ENCODE measurements at places on chromosomes 12 and 14.

- no peak for DNase-seq
These were observed 83.3 kb upstream of the SLC38A4 start for GRCh38 chr12:46908936-46909635.

GRCh38 chr14:53599221-53599945, 357.2 kb downstream of the BMP4 start:
- no peak for DNase-seq

DNA sequence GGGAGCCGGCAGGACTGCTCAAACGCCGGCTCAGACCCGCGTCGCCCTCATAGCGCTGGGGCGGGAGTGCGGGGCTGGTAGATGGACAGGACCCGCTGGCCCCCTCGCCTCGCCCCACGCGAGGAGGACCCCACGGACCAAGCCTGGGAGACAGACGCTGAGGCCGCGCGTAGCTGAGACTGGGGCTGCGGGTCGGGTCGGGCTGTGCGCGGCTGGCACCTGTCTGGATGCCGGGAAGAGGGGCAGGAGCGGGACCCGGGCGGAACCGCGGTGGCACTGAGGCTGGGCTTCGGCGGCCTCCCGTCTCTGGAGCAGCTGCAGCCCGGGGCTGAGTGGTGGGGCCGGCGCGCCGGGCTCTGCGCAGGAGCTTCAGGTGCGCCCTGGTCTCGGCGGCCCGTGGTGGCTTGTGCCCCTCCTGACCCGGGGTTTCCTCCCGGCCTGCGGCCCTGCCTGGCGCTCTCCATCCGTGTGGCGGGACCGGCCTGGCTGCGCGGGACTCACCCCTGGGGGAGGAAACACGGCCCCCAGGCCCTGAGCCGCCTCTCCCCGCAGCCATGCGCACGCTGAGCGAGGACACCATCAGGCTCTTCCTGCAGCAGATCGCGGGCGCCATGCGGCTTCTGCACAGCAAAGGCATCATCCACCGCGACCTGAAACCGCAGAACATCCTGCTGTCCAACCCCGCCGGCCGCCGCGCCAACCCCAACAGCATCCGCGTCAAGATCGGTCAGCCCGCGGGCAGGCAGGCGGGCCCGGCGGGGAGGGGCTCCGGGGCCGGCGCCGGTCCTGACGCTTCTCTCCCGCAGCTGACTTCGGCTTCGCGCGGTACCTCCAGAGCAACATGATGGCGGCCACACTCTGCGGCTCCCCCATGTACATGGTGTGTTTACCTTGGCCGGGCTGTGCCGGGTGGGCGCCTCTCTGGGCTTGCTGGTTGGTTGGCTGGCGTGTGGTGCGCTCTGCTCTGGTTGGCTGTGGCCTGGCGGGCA, 14.0 kb downstream of the ULK1 start:
- no peak for DNase-seq

- DNase-seq = no peak
These were observed 5.9 kb upstream of the BHLHE41 start for GRCh38 chr12:26130728-26131127.

- no peak for DNase-seq
These were observed 163.9 kb upstream of the FRMD6 start for GRCh38 chr14:51487848-51488247.

- DNase-seq = no peak
These were observed 44.0 kb downstream of the PPHLN1 start for GRCh38 chr12:42370013-42370412.

GRCh38 chr12:65637774-65638173, 186.5 kb upstream of the HMGA2 start:
- DNase-seq = no peak

GRCh38 chr14:95664066-95664465, 22.2 kb upstream of the TCL1B start:
- no peak for DNase-seq

- no peak for DNase-seq
These were observed 45.6 kb upstream of the EGLN3 start for GRCh38 chr14:33996462-33996861.

DNA sequence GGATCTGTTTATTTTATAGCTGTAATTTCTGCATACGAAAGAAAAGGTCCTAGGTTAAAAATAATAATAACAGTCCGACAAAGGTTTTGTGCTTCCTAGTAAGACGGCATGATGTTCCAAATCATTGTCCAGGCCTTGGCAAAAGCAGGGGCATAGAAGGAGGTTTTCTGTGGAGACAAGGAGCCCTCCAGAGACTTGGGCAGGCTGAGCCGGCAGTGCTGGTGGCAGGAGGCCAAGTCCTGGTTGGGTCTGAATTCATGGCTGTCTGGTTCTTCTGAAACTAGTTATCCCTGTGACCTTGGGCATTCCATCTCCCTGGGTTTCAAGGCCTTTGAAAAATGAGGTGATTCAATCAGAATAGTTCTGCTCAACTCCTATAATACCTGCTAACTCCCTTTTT, 44.0 kb downstream of the KCNK13 start:
- DNase-seq = no peak

- DNase-seq = no peak
These were observed 19.4 kb upstream of the P2RX4 start for GRCh38 chr12:121190523-121191031.

DNA sequence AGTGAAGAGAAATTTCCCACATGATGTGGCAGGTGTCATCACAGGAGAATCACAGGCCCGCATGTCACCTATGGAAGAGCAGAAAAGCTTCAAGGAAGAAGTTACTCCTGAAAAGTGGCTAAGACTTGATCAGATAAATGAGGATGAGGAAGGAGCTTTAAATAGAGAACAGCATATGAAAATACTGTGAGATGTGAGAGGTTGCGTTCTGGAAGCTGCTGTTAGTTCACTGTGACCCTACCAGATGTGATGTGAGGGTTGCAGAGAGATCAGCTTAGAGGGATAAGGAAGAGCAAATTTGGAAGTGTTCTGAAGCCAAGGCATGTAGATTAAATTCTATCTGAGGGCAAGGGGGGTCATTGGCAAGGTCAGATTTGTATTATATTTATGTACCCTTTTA, 17.1 kb downstream of the ERP27 start:
- no peak for DNase-seq

GRCh38 chr12:62075870-62076269, 184.3 kb upstream of the USP15 start:
- DNase-seq = no peak

DNA sequence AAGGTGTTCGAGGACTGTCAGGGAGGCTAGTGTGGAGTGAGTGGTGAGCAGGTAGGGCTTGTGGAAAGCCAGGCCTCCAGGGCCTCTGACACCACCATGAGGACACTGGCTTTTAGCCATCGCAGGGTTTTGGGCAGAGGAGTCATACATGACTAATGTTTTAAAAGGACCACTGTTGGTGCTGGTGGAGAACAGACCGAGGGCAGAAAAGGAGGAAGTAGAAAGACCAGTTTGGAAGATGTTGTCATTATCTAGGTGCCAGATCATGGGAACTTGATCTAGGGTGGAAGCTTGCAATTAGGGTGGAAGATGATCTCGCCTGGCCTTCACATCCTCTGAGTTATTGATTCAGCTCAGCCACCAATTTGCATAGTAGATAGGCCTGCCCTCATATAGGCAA, 144.2 kb downstream of the C12orf75 start:
- no peak for DNase-seq

DNA sequence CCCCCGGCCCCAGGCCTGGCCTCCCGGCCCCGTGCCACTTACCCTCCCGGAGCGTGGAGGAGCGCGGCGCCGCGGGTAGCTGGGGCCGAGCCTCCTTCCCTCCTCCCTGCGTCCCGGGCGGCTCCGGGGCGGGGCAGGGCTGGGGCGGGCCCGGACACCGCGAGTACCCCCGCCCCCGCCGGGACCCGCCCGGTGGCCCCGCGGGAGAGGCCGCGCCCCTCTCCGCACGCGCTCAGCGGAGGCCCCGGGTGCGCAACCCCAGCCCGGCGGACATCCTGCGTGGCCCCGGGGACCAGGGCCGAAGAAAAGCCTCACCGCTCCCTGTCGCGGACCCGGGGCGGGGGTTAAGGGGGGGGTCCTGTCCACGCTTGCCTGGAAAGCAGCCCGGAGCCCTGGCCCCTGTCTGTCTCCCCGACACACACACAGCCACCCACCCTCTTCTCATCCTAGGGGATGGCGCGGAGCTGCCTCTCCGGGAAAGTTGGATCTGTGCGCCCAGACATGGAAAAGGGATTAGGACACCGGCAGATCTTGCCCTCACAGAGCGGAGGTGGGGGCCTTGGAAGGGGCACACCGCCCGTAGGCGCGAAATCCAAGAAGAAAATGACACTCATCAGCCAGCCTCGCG, at the start of gene SYNE3:
TSS of gene SYNE3 (minus strand) at position 97 of the 628 bp plus-strand sequence. CDS start 40,829 bp downstream, outside the sequence.
- DNase-seq = peak; percentile 57

GRCh38 chr12:24768415-24768814, 180.5 kb downstream of the BCAT1 start:
- DNase-seq = no peak

DNA sequence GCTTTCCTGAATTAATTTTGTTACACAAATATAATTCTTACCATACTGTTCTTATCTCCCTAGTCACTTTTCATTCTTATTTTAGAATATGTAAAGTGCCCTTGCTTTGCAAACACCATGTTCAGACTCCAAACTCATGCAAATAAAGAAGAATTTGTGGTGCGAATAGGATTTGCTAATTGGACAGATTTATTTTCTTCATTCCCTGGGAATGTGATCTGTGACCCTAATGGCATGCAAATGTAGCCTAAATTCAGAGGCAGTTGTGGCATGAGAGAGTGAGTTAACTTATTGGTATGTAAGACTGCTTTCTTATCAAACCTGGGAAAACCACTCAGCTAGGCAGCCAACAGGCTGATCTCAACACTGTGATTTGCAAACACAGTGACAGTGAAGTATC, 10.0 kb downstream of the CAPZA3 start:
- DNase-seq = no peak

DNA sequence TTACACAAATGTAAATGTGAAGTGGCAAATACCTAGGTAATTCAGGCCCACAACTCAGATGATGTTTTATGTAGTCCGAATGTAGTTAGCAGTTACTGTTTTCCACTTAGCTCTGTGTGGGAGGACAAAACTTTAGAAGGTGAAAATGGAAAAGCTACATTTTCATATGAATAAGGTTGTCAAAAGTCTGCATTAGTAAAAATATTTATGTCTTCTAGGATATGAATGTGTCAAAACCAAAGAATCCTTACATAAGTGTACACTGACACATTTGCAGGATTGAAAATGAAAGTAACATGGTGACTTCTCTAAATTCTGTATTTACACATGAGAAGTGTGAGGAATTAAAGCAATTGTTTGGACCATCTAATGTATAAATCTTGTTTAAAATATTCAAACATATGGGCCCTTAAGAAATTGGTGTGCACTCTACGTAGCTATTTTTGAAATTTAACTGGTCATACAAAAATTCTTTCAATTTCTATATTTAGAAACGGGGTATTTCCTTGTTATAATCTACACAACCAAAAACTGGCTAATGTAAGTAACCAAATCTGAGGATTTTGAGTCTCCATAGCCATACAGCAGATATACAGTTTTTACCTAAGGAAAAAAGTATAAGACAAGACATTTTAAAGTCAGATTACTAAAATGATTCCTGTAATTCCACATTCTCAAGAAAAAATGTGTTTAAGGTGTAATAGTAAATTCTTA, 5.4 kb downstream of the CDKN1B start:
- no peak for DNase-seq

DNA sequence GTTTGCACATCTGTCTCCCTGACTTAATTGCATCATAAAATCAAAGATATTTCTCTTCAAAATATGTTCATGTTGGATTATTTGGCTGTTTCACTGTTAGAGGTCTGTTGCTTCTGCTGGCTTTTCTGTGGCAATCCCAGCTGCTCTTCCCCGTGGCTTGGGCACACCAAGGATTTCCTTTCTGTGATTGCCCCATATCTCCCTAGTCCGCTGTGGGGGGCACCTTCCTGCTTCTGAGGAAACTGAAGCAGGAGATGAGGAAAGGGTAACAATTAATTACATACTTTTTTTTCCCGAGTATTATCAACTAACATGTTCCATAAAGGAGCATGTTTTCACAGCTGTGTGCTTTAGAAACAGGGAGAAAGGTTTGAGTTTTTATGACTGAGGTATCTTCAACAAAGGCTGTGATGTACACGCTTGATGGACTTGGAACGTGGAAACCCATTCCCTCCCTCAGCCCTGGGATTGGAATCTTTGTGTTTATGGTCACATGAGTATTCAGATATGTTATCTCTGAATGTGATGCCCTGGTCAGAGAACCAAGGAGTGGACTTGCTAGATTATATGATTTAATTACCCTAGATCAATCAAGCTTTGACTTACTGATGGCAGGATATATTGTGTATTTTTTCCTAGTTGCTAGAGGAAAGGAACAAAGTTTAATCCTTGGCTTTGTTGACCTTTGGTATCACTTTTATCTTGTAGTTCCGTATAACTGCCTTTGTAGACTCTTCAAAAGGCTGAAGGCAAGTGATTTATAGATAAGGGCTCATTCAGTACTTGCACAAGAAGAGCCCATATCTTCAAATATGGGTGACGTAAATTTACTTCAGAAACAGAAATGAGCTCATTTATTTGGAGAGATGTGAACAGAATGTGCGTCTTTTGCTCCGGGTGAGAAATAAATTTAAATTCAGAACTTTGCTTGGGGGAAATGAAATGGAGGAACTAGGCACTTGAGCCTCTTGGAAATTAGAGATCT, 46.7 kb downstream of the BORCS5 start:
- DNase-seq = no peak

DNA sequence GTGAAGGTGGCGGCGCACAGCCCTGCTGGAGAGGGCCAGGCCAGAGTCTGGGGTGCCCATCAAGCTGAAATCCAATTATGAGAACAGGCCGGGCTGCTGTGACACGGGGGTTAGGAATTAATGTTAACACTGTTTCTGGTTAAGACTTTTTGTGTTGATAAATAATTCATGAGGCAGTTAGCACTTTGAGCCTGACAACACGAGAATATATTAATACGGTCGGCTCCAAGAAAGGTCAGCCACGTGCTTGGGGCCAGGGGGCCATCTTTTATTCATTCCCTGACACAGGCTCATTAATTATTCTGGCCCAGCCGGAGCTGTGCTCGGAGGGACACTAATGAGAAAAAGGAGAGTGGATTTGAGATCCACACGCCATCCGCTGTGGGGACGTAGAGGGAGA, 45.1 kb downstream of the FBRSL1 start:
- DNase-seq = no peak

DNA sequence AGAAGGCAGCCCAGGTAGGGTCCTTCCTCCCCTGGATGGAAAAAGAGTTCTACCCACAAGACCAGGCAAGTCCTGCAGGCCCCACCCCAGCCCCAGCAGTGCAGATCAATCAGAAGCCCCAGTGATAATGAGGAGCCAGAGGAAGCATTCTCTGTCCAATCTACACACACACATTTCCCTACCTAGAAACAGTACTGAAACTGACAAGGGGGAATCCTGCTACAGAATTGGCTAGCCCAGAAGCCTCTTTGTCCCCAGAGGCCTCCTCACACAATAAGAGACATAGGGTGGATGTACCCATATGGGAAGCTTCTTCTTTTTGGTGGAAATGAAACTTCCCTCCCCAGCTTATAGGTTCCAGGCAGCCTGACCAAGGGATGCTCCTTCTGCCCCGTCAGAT, 9.9 kb downstream of the FSCB start:
- no peak for DNase-seq
